ENCODE measurements at places on chromosomes 7 and 10.
A peak's percentile ranks its signal among the peaks of the same experiment; 100 is the strongest.

DNA sequence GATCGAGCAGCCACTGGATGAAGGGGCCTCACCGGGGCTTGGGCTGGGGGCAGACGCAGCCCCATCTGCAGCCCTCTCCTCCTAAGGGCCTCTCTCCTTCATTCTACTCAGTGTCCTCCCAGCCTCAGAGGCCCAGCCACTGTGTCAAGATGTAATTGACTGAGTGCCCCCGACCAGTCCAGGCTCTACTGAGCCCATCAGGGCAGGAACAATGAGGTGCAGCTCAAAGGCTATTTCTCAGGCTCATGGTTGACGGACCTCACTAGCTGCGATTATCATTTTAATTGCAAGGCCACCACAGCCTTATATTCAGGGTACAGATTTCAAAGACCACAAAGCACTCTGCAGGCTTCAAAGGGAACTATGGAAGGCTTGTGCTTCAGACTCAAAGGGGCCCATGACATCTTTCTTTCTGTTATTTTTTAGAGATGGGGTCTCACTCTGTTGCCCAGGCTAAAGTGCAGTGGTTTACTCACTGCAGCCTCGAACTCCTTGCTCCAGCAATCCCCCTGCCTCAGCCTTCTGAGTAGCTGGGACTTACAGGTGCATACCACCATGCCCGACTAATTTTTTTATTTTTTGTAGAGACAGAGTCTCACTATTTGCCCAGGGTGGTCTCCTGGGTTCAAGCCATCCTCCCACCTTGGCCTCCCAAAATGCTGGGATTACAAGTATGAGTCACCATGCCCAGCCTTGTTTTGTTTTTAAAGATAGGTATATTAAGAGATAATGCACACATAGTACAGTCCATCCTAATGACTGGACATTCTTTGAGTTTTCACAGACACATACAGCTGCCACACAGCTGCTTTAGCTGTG, 23.7 kb downstream of the SLC29A3 start:
- no peak for DNase-seq

GRCh38 chr10:89738551-89739209, 37.3 kb downstream of the KIF20B start:
- DNase-seq: peak; percentile 20

GRCh38 chr10:80051993-80052392, 26.5 kb upstream of the TMEM254 start:
- DNase-seq: no peak

DNA sequence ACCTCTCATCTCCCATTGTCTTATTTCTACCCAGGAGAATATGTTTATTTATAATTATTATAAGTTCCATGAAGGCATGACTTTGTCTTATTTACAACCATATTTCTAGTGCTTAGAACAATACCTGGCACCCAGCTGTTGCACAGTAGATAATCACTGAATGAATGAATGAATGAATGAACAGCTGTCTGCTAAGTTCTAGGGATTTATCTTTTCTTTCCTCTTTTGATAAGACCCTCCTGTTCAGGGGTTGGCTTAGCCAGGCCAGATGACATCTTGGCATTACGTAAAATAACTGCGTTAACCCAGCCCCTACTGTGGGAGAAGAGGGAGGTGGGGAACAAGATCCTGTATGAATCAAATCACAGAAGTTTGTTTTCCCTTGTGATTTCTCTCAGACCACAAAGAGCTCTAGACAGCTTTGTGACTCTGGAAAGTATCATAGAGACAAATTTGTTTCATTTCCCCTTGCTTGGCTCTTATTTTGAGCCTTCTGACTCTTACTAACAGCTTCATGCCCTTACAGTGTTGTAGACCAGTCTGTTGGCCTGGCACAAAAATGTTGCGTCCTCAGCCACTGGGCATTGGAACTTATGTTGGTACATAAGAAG, 8.4 kb downstream of the ZNF862 start:
- DNase-seq: no peak

DNA sequence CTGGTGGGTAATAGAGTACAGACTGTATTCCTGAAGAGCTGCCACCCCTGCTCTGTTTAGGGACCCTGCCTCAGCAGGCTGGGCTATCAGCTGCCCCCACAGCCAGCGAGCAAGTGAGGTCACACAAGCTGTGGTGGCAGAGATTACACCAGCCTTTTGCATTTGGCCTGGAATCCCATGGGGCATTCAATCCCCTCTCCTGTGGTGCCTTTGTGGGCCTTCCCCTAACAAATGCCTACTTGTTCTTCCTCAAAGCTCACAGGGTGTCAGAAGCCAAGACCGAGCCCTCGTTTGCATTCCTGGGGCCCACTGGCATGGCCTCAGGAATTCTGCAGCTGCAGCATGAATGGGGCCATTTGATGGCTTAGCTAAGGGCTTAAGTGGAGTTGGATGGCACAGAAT, 212.7 kb upstream of the PHYHIPL start:
- DNase-seq: no peak

- no peak for DNase-seq
These were observed 2.5 kb downstream of the LSM8 start for GRCh38 chr7:118186501-118186900.
